Activated CD4-positive, alpha-beta T cell treated with anti-CD3 and anti-CD28 coated beads, Interleukin-2, amount 10 ng/mL, durations not matched to agents 7 days and 5 days (primary cell): ENCODE measurements at places on chromosomes 1 and 21. TPM values are rescaled to one million over a fixed set of nuclear protein-coding genes. Genes with fewer than 3 reads are reported as not detected.

DNA sequence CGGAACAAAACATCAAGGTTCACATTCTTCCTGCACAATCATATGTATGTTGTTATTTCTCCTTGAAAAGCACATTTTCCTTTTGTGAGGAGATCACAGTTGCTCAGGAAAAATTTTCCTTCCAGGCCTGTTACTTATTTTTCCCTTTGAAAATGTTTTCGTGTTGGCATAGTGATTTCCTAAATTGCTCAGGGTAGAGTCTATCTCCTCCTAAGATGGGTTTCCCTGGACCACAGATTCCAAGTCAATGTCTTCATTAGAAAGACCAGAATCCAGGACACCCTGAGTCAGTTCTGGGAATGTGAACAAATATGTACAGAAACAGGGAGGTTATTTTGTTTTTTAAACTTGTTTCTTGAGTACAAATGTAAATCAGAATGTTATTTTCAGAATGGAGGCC is 94.3 kb upstream of the C1orf105 start:
- no peak overlapping the region for H3K27ac ChIP-seq
- no peaks in the 10 kb centered on the region for H3K4me1 ChIP-seq
- no peak for DNase-seq
- H3K27me3 ChIP-seq, result no peaks in the 10 kb centered on the region
- no peak overlapping the region for H3K4me3 ChIP-seq

DNA sequence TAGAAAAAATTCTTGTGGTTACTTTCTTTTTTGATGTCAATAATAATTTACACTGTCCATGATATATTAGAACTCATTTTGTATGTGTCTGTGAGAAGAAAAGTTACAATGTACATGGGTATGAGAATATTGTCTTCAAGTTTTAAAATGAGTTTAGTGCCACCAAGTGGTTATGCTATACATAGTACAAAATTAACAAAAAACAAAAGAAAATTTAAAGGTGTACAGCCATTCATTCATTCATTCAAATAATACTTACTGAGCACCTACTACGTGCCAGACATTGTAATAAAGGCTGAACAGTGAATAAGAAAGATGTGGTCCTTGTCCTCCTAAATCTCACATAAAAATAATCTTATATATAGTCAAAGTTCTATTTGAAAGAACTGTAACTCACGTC is 27.7 kb downstream of the UCHL5 start:
- H3K27me3 ChIP-seq, result no peaks in the 10 kb centered on the region
- no peak overlapping the region for H3K4me3 ChIP-seq

- H3K4me1 ChIP-seq, result no peaks in the 10 kb centered on the region
- H3K27ac ChIP-seq, result no peak overlapping the region
- DNase-seq, result no peak
Measured at GRCh38 chr1:203888807-203889251, 27.4 kb downstream of the SNRPE start.

- no peaks in the 10 kb centered on the region for H3K36me3 ChIP-seq
- peaks cover 5% of the 10 kb centered on the region for H3K4me1 ChIP-seq
- H3K4me3 ChIP-seq, result no peak overlapping the region
- no peak for DNase-seq
Measured at GRCh38 chr1:15381805-15382204, 27.9 kb upstream of the EFHD2 start.

DNA sequence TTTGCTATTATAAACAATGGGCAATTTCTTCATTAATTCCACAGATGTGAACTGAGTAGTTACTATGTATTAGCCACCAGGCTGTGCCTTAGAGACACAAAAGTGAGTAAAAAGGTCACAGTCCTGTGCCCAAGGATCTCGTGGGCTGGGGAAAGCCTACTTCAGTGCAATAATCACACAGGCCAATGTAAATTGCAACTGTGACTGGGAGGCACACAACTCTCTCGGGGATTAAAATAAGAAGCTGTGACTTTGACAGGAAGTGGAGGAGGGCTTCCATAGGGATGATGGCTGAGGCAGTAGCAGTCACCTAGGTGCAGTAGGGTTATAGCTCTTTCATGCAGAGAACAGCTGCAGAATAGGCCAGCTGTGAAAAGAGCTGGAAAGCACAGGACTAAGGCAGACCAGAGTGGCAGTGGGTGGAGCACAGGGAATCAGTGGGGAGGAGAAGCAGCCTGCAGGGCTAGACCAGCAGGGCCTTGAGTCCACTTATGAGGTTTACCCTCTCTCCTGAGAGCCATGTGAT is 121.9 kb downstream of the MAB21L3 start:
- no peak overlapping the region for H3K4me3 ChIP-seq
- peak overlapping the region; percentile 63 for H3K27ac ChIP-seq
- H3K4me1 ChIP-seq, result peaks cover 11% of the 10 kb centered on the region
- no peaks in the 10 kb centered on the region for H3K27me3 ChIP-seq
- DNase-seq, result peak; percentile 50

DNA sequence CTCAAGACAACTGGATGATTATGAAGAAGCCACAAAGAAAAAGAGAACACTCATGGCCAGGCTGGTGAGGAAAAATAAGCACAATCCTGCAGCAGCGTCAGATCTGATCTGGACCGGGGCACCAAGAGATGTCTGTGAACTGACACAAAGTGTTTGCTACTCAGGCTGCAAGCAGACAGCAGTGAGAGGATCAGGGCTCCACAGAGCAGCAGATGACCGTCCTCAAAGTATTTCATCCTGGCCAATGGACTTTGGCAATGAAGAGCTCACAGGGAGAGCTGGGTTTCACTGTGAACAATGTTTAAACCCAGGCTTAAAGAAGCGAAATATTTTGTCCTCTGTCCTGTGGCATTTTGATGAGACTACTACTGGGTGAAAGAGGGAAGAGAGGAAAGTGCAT is 299.2 kb downstream of the GPATCH2 start:
- no peak overlapping the region for H3K4me3 ChIP-seq
- no peaks in the 10 kb centered on the region for H3K4me1 ChIP-seq
- H3K36me3 ChIP-seq, result no peaks in the 10 kb centered on the region
- H3K27me3 ChIP-seq, result no peaks in the 10 kb centered on the region
- H3K27ac ChIP-seq, result no peak overlapping the region

GRCh38 chr1:13804240-13804633 is 104.2 kb downstream of the PRDM2 start:
- DNase-seq, result no peak
- no peaks in the 10 kb centered on the region for H3K36me3 ChIP-seq
- no peaks in the 10 kb centered on the region for H3K27me3 ChIP-seq
- H3K4me1 ChIP-seq, result peaks cover 20% of the 10 kb centered on the region
- H3K27ac ChIP-seq, result no peak overlapping the region
- no peak overlapping the region for H3K4me3 ChIP-seq

GRCh38 chr1:173330149-173330951 is 123.2 kb upstream of the TNFSF4 start:
- H3K4me1 ChIP-seq, result peaks cover 18% of the 10 kb centered on the region
- DNase-seq, result no peak
- H3K36me3 ChIP-seq, result no peaks in the 10 kb centered on the region
- H3K27ac ChIP-seq, result no peak overlapping the region
- no peak overlapping the region for H3K4me3 ChIP-seq

GRCh38 chr1:175604942-175605286 is 138.5 kb downstream of the TNR start:
- H3K4me3 ChIP-seq, result no peak overlapping the region
- peaks cover 6% of the 10 kb centered on the region for H3K27me3 ChIP-seq
- H3K4me1 ChIP-seq, result peaks cover 3% of the 10 kb centered on the region
- DNase-seq, result no peak

GRCh38 chr1:172135076-172135672 is 285.3 kb upstream of the C1orf105 start:
- peak; percentile 16 for DNase-seq
- H3K27ac ChIP-seq, result no peak overlapping the region
- no peak overlapping the region for H3K4me3 ChIP-seq
- H3K4me1 ChIP-seq, result peaks cover 17% of the 10 kb centered on the region

DNA sequence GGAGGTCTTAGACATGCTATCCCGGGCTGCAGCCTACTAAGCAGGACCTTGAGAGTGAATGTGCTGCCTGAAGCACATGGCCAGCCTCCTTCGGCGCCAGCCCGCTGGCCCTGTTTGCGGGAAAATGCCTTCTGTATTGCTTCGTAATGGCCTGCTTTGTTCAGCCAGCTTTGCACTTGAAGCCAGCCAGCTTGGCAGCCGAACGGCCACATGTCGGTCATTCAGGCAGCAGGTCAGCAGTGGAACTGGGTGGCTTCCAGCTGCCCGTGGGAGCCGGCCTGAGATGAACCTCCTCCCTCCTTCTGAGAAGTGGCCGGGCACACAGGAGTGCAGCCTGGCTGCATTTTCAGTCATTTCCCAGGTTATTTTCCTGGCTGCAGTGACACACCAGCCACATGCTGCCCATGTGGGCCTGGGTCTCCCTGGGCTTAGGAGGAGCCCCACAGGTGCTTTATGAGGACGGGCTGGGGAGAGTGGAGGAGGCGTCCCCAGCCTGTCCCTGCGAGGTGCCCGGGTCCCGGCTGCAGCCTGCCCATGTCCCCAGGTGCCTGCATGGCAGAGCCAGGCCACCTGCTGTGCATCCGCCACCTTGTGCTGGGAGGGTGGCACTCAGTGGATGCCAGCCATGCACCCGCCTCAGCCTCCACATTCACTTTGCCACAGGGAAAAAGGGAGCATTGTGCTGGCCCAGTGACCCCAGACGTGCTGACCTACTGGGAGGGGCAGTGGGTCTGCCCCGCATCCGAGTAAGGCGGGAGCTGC is 103.5 kb downstream of the SIK1 start:
- no peak overlapping the region for H3K27ac ChIP-seq
- no peak for DNase-seq
- H3K4me3 ChIP-seq, result no peak overlapping the region

GRCh38 chr1:41649396-41650027 is 165.0 kb upstream of the EDN2 start:
- DNase-seq, result no peak
- H3K4me3 ChIP-seq, result no peak overlapping the region
- peaks cover 38% of the 10 kb centered on the region for H3K4me1 ChIP-seq
- no peaks in the 10 kb centered on the region for H3K27me3 ChIP-seq
- H3K27ac ChIP-seq, result peak overlapping the region; percentile 90
- peaks cover 22% of the 10 kb centered on the region for H3K36me3 ChIP-seq

GRCh38 chr1:92473781-92474495 is 12.8 kb downstream of the GFI1 start:
- DNase-seq, result peak; percentile 25
- peaks cover 74% of the 10 kb centered on the region for H3K4me1 ChIP-seq
- H3K27ac ChIP-seq, result peak overlapping the region; percentile 74
- H3K36me3 ChIP-seq, result peaks cover 74% of the 10 kb centered on the region

Gene MAN1C1
- 31.1 TPM for total RNA-seq

Gene ACTA1
- total RNA-seq, result not detected

Gene COL11A1
- total RNA-seq, result not detected

Gene GPR37L1
- total RNA-seq, result not detected

- H3K27ac ChIP-seq, result no peak overlapping the region
- no peaks in the 10 kb centered on the region for H3K4me1 ChIP-seq
- DNase-seq, result no peak
- no peak overlapping the region for H3K4me3 ChIP-seq
Measured at GRCh38 chr1:223000632-223001031, 142.4 kb downstream of the TLR5 start.

- no peaks in the 10 kb centered on the region for H3K4me1 ChIP-seq
- DNase-seq, result no peak
- H3K36me3 ChIP-seq, result no peaks in the 10 kb centered on the region
- H3K27ac ChIP-seq, result no peak overlapping the region
Measured at GRCh38 chr1:166705376-166706289, 133.6 kb upstream of the POGK start.

- H3K36me3 ChIP-seq, result no peaks in the 10 kb centered on the region
- H3K4me3 ChIP-seq, result no peak overlapping the region
- no peak overlapping the region for H3K27ac ChIP-seq
- H3K27me3 ChIP-seq, result peaks cover 37% of the 10 kb centered on the region
- H3K4me1 ChIP-seq, result no peaks in the 10 kb centered on the region
Measured at GRCh38 chr1:159951551-159951950, 2.5 kb downstream of the SLAMF9 start.

DNA sequence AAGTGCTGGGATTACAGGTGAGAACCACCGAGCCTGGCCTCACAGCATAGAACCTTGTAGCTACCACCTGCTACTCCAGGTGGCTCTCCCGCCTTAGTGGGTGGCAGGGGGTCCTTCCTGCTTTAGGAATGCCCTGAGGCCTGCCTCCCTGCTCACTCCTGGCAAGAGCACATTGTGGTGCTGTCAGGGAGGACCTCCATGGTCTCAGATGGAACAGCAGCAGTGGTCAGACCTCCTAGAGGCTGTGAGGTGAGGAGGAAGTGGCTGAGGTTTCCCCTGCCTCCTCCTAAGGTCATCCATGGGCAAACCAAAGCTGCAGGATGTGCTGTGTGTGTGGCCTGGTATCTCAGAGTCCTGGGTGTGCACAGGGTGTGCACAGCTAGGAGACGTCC is 6.7 kb downstream of the SOX13 start:
- H3K4me3 ChIP-seq, result no peak overlapping the region
- no peak overlapping the region for H3K27ac ChIP-seq
- H3K27me3 ChIP-seq, result peaks cover 34% of the 10 kb centered on the region
- H3K4me1 ChIP-seq, result peaks cover 12% of the 10 kb centered on the region
